Coronary artery (tissue), 2 donors: ENCODE measurements at places on chromosomes 4 and X.

DNA sequence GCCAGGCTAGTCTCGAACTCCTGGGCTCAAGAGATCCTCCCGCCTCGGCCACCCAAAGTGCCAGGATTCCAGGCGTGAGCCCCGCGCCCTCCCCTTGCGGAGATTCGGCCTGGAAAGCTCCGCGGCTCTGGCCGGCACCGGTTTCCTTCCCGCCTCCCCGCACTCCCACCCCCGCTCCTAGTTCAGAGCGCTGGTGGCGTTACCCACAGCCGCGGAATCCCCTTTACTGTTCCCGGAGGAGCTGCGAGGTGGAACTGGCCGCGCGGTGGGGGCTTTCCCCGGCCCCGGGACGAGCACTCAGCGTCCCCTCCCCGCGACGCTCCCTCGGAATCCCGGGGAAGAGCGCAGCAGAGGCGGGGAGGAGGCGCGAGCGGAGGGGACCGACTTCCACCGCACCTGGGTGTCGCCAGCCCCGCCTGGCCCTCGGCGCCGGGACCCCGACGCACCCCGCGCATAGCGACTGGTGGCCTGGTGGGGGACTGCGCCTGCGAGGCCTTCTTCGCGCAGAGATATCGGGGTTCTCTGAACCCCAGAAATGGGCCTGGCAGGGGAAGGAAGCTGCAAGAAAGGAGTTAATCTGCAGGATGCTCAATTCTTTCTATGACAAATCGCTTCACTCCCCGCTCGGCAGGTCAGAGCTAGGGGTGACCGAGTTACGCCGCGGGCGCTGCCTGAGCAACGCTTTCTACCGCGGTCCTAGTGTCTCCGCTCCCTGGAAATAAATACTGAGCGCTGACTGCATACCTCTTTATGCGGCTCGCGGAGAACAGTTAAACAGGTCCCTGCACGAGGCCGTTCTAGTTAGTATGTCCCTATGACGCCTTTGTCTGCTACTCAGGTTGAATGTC is 14.6 kb upstream of the SLC25A4 start:
- DNase-seq: no peak

- no peak for DNase-seq
Measured at GRCh38 chr4:107197121-107197520, 161.0 kb upstream of the DKK2 start.

DNA sequence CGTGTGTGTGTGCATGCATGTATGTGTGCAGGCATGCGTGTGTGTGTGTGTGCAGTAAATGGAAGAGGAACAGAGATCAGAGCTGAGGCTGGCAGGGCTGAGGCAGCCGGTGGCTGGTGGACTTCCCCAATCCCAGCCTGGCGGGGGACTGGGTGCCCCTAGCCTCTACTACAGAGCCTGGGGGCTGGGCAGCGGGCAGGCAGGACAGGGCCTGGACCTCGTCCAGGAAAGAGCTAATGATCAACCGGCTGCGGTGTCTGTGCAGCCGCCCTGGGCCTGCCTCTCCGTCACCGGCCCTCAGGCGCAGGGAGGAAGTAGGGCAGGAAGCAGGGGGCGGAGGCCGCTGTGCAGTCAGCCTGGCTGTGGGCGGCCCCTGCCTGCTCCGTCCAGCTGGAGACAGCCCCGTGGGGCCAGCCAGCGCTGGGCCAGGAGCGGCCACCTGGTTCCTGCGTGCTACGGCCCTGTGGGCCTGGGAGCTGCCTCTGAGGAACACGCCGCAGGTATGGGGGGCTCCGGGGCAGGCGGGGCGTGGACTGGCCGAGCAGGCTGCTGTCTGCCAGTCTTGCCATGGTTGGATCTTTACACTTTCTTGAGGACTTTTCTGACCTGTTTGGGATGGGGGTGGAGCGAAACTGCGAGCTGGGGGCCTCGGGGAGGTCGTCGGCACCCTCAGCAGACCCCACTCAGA is at the start of gene SH3TC1:
TSS of gene SH3TC1 (plus strand) at position 385 of the 688 bp plus-strand sequence. CDS start 5,905 bp downstream, outside the sequence.
- no peak for DNase-seq

DNA sequence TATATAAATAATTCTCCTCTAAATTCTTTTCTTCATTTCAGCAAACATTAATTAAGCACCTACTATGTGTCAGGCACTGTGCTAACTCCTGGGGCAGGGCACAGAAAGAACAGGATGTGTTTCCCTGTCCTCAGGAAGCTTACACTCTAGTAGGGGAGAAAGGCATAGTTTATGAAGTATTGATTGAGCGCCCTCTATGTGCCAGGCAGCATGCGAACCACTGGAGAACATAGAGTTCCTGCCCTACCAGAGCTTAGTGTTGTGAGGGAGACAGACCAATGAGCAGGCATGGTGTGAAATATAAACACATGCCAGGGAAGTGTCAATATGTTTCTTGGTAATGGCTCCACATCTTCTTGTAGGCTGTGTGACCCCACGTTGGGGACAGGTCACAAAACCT is 3.7 kb downstream of the ADGRG4 start:
- no peak for DNase-seq

GRCh38 chr4:6324461-6324998 is 54.9 kb downstream of the WFS1 start:
- no peak for DNase-seq

GRCh38 chr4:107710493-107711459 is 9.3 kb downstream of the PAPSS1 start:
- no peak for DNase-seq

DNA sequence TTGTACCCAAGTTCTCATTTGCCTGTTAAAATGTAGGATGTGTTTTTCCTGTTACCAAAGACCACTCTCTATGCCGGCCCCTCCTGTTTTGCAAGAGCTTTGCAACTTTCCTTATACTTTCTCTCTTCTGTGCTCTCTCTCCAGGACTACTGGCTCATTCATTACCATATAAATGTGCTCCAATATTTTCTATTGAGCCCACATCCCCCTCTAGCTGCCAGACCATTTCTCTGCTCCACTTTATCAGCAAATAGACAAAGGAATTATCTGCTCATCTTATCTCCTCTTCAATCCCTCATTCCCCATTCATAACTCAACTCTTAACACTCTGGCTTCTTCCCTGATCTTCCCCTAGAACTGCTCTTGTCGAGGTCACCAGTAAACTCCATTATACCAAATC is 33.6 kb downstream of the RPGR start:
- DNase-seq: no peak

- DNase-seq: no peak
Measured at GRCh38 chr4:3481113-3481531, 18.0 kb downstream of the DOK7 start.

DNA sequence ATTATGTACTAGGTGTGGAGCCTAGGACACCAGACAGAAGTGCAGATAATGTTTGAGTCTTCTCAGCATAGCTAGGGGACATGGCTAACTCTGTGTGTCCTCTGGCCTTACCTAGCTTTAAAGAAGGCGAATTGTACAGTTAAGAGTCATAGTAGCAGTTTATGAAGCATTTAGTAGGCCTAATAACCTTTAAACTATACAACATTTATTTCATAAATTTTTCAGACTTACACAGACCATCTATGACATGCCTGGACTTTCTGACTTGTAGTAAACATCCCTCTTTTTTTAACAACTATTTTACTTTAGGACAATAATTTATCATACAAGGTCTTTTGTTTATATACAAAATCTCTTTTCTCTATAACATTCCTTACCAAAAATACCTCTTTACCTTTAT is 37.4 kb downstream of the ETNPPL start:
- DNase-seq: no peak

DNA sequence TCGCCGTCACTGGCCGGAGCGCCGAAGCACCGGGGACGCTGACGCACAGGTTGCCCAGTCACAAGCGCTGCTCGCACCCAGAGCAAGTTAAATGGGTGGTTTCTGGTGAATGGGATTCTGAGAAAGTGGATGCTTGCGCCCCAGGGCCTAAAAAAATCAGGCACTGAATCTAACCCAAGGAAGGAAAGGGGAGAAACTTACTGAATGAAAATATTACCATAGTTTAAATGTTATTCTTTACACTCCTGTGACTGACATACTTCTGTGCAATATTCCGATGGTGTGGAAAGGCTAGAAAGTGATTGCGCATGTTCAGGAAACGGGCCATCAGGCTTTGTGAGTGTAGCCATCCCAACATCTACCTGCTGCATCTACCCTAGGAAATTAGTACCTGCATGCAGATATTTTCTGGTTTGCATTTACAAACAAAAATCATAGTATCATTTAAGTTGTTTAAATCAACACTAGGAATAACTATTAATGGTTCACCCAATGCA is 838 bp upstream of the ABCG2 start:
- DNase-seq: no peak

DNA sequence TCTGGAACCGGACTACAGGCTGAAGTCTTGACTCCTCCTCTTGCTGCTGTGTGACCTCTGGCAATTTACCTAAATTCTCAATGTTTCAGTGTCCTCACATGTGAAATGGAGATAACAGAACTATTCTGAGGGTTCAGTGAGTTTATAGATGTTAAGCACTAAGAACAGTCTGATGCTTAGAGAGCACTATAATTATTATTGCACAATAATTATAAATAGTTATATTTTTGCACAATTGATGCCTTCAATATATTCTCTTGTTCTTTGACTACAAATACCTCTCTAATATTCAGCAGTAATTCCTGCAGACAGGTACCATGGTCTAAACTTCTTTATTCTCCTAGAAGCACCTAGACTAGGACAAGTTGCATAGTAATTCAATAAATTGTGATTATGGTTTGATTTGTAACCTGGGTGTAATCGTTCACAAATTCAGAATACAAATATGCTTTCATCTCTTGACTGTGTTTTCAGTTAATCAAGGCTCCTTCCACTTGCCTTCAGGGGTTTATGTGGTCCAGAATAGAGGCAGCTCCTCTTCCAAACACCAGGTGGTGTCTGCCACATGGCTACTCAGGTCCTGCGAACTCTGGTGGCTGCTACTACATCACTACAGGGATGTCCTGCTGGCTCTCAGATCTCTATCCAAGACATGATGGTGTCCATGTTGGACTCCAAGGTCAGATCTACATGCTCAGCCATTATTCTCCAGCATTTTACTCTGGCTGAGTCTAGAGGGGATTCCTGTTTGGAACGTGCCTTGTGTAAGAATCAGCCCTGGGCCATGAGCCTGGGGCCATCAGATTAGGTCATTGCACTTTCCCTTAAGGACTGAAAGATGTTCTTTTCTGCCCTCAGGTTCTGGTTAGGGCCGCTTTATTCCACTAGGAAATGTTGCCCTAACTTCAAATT is 103.4 kb downstream of the QRFPR start:
- no peak for DNase-seq

DNA sequence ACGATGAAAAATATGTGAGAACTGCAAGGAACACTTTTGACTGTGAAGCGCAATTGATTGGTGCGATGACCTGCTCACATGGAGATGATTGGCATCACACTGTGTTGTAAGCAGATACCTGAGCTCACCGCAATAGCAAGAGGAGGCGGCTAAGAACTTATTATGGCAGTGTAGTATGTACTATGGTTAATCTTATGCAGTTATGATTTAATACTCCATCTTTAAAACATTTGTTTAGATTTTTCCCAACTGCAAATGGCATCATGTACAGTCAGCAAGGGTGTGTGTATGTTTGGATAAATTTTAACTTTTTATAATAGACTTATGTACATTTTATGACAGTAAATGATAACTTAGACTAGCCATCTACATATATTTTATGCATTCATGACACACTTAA is 25.5 kb downstream of the PRIMPOL start:
- no peak for DNase-seq

GRCh38 chr4:84497504-84498202 is 1.4 kb downstream of the NKX6-1 start:
- DNase-seq: no peak

GRCh38 chrX:111447298-111447697 is 35.3 kb upstream of the DCX start:
- no peak for DNase-seq

DNA sequence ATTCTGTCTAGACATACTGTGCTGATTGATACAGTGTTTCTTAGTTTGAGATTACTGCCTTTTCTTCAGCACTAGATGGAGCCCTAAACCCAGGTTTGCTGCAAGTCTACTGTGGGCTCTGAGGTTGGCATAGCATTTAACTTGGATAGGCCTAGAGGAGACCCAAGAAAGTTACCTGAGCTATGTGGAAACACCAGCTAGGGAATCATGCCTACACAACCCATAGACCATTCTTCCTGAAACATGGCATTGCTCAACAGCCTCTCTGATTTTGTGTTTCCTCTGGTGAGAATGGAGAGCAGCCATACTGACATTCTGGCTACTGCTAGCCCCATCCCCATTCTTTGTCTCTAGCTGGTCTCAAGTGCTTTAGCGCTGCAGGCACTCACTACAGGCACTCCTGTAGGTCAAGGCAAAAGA is 287.7 kb upstream of the PCDH18 start:
- DNase-seq: no peak

DNA sequence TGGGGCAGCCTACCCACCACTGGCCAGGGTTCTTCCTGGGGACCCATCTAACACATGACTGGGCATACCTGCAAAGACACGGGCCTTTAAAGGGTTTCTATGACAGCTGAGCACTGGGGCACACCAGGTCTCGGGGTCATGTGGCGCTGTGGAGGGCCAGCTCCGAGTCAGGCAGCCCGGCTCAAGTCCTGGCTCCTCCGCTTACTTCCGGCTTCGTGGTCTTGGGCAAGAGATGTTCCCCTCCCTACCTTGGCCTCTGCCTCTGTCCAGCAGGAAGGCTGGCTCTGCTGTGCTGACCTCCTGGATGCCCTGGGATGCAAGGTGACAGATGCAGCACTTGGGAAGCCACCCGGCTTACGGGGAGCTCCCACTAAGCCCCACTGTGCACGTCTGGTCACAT is 37.6 kb downstream of the HTRA3 start:
- no peak for DNase-seq

- DNase-seq: no peak
Measured at GRCh38 chr4:76745240-76745639, 152.7 kb downstream of the SOWAHB start.

DNA sequence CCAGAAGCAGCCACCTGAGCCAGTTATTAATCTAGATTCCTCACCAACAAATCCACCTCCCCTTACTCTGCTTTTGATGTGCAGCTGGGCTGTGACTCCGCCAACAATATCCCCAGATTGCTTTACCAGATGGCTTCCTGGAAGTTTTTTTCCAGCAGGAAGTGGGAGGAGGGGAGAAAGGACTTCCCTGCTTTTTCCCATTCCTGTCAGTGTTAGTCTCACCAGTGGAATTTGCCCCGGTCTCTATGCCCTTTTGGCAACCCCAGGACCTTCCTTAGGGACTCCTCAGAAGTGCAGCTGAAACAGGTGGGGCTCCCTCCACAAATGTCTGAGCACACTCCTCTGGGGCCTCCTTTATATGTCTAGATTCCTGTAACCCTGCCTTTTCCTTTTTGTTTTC is 465.2 kb upstream of the IGFBP7 start:
- no peak for DNase-seq
